ENCODE measurements at places on chromosomes 16 and 17.

- no peak for DNase-seq
These were observed 295.4 kb upstream of the KCNJ16 start for GRCh38 chr17:69779378-69780214.

DNA sequence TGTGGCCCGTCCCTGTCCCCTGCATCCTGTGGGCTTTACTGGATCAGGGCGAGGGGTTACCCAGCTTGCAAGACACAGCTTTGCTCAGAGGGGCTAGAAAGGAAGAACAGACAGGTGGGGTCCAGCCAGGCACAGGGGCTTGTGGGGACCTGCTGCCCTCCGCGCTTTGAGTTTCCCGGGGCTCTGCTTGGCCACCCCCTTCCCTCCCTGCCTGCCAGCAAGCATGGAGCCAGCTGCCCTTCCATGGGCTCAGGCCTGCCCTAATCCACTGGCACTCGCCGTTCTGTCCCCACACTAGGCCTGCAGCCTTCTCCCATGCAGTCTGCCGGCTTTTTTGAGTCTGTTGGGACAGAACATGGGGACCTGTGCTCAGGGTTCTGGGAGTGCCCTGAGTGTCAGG lies 3.4 kb downstream of the SNN start:
- no peak for DNase-seq

GRCh38 chr16:1706386-1707192 lies 594 bp downstream of the MAPK8IP3 start:
- DNase-seq, result no peak

DNA sequence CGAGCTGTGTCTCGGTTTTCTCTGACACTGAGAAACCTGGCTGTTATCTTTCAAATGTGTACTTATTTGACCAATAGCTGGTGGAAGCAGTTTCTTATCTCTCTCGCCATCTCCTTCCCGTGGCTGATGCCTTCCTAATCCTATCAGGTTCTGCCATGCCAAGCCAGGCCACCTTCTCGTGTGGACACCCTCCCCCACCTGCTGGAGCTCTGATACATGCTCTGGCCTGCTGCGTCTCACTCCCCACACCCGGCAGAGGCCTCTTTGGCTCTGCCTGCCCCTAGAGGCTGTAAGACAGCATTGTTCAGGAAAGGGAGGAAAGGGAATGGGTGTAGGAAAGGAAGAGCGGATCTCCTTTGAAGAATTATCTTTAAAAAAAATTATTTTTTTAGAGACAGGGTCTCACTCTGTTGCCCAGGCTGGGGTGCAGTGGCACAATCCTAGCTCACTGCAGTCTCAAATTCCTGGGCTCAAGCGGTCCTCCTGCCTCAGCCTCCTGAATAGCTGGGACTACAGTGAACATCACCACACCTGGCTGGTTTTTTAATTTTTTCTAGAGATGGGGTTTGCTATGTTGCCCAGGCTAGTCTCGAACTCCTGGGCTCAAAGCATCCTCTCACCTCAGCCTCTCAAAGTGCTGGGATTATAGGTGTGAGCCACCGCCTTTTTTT lies 7.5 kb upstream of the ARMC5 start:
- no peak for DNase-seq

- no peak for DNase-seq
These were observed 12.5 kb downstream of the RARA start for GRCh38 chr17:40321524-40321929.

All from GM04504 (cell line).